Stimulated activated CD4-positive, alpha-beta T cell treated with anti-CD3 and anti-CD28 coated beads, Interleukin-1b, Interleukin-23, amount 100 ng/mL, for 1 hour (primary cell): ENCODE measurements at places on chromosomes 7 and 10.

GRCh38 chr7:157552295-157552993 is 215.6 kb downstream of the DNAJB6 start:
- DNase-seq: no peak

DNA sequence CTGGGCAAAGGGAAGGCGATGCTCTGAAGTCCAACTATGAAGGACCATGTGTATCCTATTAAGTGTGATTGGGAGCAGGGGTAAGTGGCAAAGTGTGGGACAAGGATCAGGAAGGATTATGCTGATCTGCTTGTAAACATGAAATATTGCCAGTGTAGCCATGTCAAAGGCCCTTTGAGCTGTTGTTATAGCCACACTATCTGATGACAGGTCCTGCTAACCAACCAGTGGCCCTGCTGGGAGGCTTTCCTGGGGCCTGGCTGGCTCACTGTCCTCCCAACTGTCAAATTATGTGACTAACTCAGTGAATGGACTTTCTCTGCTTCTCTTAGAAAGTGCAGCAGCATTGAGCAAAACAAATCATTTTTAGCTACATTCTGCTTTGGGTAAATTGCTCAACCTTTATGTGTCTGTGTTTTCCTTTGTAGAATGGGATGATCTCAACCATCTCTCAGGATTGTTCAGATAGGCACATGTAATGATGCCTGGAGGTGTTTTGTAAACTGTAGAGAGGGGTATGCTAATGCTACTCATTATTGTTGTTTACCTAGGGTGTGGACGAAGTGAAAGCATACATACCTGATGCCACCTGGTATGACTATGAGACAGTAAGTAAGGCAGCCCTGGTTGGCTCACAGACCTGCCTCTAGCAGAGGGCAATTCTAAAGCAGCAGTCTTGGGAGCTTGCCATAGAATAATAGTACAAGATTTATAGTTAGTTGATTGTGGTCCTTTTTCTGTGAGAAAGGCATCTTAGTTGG is 47.4 kb downstream of the MGAM2 start:
- DNase-seq: no peak

GRCh38 chr10:34116220-34116641 is 698.9 kb downstream of the PARD3 start:
- DNase-seq: no peak

DNA sequence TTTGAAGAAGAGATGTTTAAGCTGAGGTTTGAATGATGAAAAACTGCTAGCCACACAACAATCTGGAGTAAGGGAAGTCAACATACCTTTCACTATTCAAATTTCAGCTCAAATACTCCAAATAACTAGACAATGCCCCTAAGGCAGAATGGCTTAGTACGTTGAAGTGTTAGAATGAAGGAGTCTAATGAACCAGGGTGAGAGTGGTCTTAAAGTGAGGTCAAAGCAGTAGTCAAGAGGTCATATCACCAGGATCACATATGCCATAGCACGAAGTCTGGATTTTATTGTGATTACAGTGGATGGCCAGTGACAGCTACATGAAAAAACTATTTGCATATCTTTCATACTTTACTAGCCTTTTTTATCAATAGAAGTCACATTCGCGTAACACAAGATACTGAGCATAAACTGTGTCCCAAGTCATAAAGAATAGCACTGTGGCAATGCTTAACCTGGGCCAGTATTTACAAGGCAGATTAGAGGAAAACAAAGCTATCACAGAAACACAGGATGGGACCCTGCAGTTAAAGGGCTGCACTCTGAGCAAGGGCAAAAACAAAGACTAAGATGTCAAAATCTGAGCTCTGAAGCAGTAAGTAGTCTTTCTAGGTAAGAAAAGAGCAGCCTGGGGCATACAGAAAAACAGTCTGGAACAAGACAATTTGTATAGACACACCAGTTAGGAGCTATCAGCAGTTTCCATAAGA is 61.5 kb downstream of the HYCC1 start:
- no peak for DNase-seq

- no peak for DNase-seq
These were observed 35.4 kb downstream of the PRR15 start for GRCh38 chr7:29599026-29599425.
